ENCODE measurements at places on chromosomes 7 and 10.

DNA sequence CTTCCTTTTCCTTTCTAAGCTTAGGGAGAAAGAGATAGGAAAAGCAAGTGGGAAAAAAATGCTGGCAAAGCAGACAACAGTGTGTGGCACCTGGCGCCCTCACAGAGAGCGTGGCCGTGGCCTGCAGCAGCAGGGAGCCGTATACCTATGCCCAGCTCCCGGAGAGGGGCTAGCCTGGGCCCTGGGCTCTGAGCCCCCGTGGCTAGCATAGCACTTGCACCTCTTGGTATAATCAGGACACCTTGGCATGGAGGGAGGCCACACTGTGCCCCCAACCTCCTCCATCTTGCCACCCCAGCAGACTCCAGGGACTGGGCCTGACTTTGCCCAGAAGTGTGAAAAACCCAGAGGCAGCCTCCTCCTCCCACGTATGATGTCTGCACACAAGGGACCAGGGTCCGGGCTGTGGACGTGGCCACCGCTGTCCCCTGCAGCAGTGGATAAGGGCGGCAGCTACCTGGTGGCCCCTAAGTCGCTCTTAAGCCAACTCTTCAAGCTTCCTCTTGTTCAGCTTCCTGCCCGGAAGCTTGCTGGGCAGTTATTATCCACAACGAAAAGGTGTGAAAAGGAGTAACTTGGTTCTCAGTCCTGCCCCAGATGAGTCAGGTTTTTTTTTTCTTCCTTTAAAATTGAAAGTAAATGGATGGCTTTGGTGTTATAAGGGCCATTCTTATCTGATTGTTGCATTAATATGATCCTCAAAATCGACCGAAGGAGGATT, 249.1 kb upstream of the PITRM1 start:
- no peak for DNase-seq

GRCh38 chr10:2048337-2048973, 311.1 kb upstream of the ADARB2 start:
- DNase-seq, result no peak

GRCh38 chr7:136205956-136206355, 228.8 kb upstream of the MTPN start:
- DNase-seq, result no peak

GRCh38 chr10:89664203-89664602, 19.2 kb upstream of the PANK1 start:
- DNase-seq, result no peak

Measured in RWPE1 (cell line).